Placental pericyte (primary cell): ENCODE measurements at places on chromosomes 16 and 17. TPM values are rescaled to one million over a fixed set of nuclear protein-coding genes. Genes with fewer than 3 reads are reported as not detected.

The OR3A2 gene
- total RNA-seq, result 1.7 and 4.8 TPM in 2 replicates

The TNP2 gene
- not detected in 2 replicates for total RNA-seq

The LIMD2 gene
- total RNA-seq, result 9.9 and 16.6 TPM in 2 replicates

The GLG1 gene
- 175 and 198 TPM in 2 replicates for total RNA-seq

The CACNG1 gene
- total RNA-seq, result not detected in 2 replicates

The EMP2 gene
- total RNA-seq, result 3.1 and 27.1 TPM in 2 replicates

The NPIPB13 gene
- 0.29 and 1.1 TPM in 2 replicates for total RNA-seq

The ADAMTS18 gene
- total RNA-seq, result 0.22 TPM in 1 of 2 replicates, not detected in the other

The ATP6V0A1 gene
- 58.6 and 65.2 TPM in 2 replicates for total RNA-seq

The TNFRSF13B gene
- total RNA-seq, result not detected in 2 replicates

The PARD6A gene
- total RNA-seq, result 1.3 and 1.5 TPM in 2 replicates

The TEKT1 gene
- not detected in 2 replicates for total RNA-seq

The RGS9 gene
- 0.66 and 1.3 TPM in 2 replicates for total RNA-seq

The C1QL1 gene
- 0.29 TPM in 1 of 2 replicates, not detected in the other for total RNA-seq
